Vagina (tissue), 2 donors: ENCODE measurements at places on chromosomes 6 and 20.

DNA sequence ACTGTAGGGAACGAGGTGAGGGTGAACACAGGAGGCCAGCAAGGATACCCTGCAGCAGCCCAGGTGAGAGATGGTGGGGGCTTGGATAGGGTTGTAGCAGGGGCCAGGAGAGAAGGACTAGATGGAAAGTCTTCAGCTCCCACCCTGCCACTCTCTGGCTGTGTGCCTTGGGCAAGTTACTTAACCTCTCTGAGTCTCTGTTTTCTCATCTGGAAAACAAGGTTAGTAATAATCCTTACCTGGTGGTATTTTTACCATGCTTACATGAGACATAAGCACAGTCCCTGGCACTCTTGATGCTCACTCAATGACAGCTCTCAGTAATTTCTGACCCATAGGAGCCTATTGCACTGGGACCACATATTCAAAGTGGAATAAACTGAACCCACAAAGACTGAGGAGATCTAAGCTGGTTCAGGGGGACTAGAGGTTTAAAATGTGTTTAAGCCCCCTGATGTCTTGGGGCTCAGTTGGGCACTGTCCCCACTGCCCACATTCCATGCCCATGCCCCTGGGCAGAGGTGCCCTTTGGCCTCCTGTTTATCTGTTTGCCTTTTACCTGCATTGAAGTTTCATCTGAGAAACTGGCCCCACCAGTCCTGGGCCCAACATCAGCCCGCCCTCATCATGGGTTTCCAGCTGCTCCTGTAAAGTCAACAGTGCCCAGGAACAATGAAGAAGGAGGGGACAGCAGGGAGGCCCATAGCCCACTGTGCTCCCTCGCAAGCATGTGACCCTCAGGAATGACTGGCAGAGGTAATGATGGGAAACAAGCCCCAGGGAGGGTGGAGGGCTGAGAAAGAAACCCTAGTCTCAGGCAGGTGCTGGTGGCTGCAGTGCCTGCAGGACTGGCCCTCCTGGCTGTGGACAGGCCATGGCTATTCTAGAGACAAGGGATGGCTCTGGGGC is 104.0 kb downstream of the VEGFA start:
- DNase-seq = no peak

DNA sequence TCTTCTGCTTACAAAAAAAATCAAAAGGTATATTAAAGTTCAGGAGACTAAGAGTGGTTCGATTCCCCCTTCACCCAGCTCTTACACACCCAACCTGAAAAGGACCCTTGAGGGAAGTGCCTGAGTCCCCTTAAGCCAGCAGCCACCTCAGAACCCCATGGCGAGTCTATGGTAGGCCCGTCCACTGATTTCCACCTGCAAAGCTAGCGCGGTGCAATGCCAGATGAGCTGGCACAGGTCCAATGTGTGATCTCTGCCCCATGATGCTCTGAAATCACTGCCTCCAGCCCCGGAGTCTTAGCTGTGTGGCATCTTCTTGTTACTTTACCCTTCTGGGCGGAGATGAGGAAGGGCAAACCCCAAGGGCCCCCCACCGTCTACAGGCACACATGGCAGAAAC is 109.3 kb downstream of the SMOC2 start:
- DNase-seq = no peak

GRCh38 chr20:46696791-46697279 is 7.6 kb upstream of the TP53RK start:
- DNase-seq = no peak

- DNase-seq = no peak
These were observed 103.5 kb downstream of the DACT2 start for GRCh38 chr6:168216117-168216516.

DNA sequence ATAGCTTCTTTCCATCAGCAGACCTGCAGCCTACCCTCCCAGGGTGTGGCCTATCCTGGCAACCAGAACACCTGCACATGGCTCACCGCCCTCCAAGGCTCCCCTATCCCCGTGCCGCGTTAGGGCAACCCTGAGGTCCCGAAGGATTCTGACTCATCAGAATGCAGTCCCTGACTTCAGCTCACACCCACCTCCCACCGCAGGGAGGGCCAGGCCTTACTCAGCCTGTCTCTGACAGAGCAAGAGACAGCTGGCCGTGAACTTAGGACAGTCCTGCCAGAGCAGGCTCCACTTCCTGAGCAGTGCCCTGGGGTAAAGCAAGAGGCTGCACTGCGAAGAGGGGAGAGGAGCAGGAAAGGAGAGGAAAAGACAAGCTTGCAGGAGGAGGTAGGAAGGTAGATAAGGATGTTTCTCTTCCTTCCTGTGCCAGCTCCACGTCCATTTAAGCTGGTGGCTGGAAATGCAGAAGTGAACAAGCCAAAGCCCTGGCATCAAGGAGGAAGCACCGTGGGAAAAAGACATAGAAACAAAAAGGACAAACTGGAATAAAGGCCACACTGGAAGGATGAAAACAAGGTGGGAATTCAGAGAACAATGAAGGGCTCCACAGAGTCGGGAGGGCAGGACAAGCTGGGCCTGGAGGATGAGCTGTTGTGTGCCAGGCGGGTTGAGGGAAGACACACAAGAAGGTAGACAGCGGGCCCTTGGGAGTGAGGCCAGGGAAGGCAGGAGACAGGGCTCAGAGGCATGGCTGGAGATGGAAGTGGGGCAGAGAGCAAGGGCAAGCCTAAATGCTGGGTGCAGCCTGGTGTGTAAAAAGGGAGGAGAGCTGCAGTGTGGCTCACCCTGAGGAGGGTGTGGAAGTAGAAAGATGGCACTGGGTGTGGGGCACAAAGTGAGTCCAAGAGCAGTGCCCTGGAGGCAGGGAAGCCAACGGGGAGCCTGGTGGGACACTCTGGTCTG is 102.7 kb downstream of the SLC23A2 start:
- no peak for DNase-seq

DNA sequence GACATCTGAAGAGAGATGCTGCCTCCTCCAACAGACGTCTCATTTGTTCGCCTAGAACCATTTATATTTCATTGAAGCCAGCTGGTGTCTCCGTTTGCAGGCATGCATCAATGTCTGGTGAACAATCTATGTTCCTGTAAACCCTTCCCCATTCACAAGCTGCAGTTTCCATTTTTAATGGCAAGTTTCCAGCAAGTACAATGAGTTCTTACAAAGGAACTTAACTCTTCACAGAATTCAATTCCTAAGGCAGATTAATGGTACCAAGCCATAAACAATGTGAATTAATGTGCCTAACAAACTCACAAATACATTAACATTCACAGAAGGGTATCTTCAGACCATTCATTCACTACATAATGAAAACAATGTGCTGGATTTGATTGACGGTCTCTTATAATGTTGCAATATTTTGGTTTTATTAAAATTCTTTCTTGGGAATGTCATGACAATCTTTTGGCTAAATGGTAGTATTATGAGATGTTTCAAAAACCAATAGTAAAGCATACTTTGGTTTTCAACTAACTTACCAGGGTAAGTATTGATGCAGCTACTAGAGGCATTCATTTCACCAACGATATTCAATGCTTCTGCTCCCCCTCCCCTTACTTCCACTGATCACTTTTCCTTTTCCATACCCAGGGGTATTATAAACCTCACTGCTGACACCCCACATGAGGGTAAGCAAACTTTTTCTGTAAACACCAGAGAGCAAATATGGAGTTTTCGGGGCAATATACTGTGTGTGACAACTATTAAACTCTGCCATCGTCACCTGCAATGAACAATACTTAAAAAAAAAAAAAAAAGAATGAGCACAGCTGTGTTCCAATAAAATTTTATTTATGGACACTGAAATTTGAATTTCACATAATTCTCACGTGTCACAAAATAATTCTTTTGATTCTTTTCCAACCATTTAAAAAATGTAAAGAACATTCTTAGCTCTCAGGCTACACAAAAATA is 4.2 kb downstream of the AKIRIN2 start:
- DNase-seq = no peak

- DNase-seq = no peak
These were observed 31.4 kb downstream of the TFEB start for GRCh38 chr6:41704028-41704427.

GRCh38 chr20:41072190-41072863 is 43.7 kb downstream of the TOP1 start:
- DNase-seq = no peak

DNA sequence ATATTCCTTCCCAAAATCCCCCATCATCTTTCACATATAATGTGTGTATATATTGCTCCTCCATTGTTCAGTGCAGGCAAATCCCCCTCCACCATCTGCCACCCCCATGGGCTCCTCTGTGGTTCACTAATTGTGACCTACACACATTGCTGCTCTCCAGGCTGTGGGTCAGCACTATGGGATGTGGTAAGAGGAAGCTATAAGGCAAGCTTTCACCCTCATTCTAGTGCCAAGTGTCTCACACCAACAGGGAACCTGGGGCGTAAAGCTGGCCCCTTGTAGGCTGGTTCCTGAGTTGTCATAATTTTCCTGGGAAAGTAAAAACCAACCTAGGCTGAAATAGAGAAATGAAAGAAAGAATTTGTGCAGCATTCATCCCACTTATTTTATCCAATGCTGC is 16.8 kb downstream of the FKBP1A start:
- DNase-seq = no peak
